ENCODE measurements at places on chromosomes 12 and 14. TPM values are rescaled to one million over a fixed set of nuclear protein-coding genes. Genes with fewer than 3 reads are reported as not detected.

The DDX47 gene
- 46.0 TPM for total RNA-seq

The OLR1 gene
- 8.4 TPM for total RNA-seq

The MIP gene
- not detected for total RNA-seq

The ETFBKMT gene
- total RNA-seq: 4.9 TPM

The COX6A1 gene
- total RNA-seq: 176 TPM

Measured in aorta (tissue), 5 donors.